ENCODE measurements at places on chromosomes 1 and 21.

GRCh38 chr1:6638226-6638625, 13.6 kb downstream of the THAP3 start:
- no peak for DNase-seq

DNA sequence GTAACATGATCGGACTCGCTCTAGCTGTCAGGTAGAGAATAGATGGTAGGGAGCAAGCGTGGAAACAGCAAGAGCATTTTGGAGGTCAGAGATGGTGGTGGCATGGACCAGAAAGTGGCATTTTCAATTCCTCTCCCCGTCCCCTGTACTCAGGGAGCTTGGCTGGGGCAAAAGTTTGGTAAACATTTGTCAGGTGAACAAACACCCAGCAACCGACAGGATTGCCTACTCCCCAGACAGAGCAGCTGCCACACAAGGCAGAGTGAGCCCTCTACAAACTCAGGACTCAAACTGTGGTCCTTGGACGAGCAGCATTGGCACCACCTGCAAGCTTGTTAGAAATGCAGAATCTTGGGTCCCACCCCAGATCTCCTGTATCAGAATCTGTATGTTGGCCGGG, 14.3 kb downstream of the PTAFR start:
- DNase-seq = no peak

- peak; percentile 91 for DNase-seq
Measured at GRCh38 chr1:20485527-20486456, at the start of gene CAMK2N1. TSS of gene CAMK2N1 (minus strand) at chr1:20486210. CDS start at chr1:20485379, 831 bp downstream.

DNA sequence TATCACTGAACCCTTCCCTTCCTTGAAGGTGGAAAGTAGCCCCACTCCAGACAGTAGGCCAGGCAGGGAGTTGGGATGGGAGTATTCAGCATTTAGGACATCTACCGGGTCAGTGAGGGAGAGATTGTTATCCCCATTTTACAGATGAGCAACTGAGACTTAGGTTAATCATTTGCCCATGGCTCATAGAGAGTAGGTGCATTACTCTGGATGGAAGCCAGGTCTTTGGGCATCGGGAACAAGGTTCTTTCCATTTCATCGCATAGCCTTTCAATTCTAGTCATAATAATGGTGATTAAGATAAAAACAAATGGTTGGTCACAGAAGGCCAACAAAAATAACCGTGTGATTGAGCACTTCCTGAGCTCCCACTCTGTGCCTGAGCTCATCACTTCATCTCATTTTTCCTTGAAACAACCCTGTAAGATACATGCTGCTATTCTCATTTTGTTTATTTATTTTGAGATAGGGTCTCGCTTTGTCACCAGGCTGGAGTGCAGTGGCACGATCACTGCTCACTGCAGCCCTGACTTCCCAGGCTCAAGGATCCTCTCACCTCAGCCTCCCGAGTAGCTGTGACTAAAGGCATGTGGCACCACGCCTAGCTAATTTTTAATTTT, 64.8 kb downstream of the NAV1 start:
- no peak for DNase-seq

- DNase-seq = no peak
Measured at GRCh38 chr1:65323246-65323645, 13.9 kb downstream of the DNAJC6 start.

DNA sequence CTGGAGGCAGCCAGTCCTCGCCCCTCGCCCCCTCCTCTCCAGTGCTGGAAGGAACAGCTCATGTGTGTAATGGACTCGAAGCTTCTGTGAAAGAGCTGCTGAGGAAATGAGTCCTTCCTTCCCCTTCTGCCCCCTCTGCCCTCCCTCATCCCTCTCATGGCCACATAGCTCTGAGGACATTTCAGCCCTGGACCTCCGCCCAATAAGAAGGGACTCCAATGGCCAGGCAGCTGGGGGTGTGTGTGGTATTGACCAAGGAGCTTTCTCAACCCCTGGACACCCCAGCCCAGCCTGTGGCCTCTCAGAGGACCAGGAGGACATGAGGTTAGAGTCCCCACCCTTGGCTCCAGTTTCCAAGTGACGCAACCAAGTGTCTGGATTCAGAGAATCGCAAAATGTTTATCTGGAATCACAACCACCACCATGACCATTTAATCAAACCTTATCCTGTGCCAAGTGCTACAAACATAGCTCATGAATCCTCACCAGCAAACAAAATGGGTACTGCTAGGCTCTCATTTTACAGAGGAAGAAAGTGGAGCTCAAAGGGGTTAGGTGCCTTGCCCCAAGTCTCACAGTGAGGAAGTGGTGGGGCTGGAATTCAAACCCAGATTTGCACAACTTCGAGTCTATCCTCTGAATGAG, 47.8 kb upstream of the ECE1 start:
- DNase-seq = peak; percentile 53

GRCh38 chr1:225318706-225319575, 108.9 kb downstream of the LBR start:
- peak; percentile 70 for DNase-seq

DNA sequence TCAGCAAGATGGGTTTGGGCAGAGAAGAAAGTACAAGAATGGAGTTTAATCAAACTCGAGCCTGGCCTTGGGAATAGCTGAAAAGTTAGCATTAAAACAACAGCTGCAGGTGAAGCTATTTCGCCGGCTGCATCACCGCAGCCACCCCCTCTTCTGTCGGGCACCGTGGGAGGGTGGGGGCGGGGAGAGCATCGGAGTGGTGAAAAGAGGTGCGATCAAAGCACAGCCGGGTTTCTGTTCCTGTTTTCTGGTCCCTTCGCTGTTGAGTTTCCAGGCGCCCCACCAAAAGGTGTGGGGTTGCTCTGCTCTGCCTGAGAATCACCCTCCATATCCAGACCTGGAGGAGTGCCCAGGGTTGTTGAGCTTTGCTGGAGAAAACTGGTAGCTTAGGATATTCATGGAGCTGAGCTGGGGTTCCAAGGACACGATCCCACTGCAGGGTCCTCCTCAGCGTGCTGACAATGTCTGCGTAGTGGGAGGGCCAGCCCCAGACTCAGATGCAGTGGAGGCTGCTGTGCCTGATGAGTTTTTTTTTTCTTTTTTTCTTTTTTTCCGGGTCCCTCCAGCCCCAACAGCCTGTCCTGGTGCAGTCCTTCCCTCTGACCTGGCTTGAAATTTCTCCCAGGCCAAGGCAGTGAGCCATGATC, 127.5 kb upstream of the C1orf174 start:
- DNase-seq = no peak

DNA sequence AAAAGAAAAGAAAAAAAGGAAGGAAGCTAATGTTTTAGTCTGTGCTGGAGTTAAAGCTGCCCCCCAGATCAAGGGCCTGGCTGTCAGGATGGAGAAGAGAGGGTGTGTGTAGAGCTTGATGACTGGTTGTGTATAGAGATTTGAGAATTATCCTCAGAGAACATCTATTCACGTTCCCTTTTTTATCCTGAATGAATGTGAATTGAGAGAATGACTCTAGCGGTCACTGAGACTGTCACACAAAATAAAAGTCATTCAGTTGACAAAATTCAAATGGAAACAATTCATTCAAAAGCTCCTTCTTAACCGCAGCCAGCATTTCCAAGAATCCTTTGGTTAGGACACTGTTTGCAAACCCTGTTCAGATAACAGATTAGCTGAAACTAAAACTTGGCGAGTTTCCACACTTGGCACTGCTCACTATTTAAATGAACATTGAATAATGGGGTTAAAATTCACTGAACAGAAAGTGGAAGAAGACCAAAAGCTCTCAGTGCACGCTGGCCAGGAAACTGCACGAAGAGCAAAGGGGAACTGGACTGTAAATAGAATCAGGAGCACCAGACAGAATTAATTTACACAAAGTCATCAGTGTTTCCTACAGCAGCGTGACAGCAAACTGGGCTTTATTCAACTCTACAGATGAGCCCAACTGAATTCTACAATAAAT, 13.6 kb upstream of the FAM89A start:
- peak; percentile 50 for DNase-seq

DNA sequence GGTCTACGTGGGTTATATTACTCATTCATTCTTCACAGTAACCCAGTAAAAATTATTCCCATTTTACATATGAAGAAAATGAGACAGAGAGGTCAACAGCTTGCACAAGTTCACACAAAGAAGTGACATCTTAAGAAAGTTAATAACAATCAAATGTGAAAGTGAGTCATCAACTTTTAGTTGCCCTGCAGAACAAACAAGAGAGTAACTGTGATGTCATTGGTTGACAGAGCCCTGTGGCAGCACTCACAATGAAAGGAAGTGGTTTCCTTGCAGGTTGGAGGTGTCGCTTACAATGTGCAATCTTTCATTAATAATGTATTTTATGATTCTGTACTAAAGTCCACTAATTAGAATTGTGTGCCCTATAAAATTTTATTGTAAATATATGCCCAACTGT, 369.6 kb downstream of the RYR2 start:
- no peak for DNase-seq

DNA sequence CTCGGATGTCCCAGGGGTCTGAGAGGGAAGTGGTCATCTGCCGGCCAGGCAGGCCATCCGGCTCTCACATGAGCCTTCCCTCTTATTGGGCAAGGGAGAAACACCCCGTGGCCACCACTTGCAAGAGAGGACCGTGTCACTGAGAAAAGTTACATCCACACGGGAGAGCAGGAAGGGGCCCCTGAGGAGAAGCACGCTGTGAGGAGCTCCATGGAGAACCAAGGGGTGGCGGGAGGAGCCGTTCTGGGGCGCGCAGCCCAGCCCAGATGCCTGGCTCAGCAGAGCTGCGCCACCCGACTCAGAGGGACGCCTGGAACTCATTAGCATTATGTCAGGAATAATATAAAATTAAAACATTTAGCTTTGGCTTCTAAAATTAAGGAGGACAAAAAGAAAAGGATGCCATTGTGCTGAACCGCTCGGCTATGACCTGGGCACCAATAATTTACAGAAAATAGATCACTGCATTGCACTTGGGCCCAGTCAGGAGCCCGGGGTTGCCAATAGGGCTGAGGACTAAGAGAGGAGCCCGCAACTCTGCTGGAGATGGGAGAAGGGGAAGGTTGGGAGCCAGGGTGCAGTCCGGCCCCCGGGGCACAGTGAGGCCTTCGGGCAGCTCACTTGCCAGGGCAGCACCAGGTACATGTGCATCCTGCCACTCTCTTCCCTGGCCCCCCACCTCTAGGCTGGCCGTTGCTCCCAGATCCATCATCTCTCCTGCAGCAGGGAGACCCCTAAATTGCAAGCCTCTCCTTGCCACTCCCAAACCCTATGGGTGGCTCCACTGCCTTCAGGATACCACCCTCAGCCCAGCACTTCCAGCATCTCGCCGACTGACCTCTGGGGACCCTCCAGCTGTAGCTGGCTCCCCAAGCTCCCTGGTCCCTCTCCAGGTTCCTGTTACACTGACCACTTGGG, 84.8 kb downstream of the DMRTB1 start:
- no peak for DNase-seq

DNA sequence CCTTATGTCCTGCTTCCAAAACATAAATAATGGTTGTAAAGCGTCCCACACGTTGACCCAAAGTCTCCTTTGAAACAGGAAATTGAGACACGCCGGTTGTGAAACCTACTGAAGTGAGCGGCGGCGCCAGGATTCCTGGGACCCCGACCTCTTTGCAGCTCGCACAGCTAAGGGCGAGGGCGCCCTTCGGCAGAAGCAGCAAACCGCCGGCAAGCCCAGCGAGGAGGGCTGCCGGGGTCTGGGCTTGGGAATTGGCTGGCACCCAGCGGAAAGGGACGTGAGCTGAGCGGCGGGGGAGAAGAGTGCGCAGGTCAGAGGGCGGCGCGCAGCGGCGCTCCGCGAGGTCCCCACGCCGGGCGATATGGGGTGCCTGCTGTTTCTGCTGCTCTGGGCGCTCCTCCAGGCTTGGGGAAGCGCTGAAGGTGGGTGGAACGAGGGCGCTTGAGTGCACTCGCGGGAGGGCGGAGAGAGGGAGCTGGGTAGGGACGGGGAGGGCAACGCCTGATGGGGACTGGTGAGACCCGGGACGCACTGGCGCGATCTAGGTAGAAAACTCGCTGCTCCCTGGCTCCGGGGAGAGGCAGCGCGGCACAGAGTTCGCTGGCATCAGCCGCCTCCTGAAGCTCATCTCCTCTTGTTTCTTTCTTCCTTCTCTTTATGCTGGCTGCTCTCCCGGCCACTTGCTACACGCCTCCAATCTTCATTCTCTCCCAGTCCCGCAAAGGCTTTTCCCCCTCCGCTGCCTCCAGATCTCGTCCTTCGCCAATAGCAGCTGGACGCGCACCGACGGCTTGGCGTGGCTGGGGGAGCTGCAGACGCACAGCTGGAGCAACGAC, at the start of gene CD1D:
Gene CD1D, plus strand, starts transcription at position 155 of the 836 bp plus-strand sequence. Its CDS starts 207 bp downstream, at position 362.
- DNase-seq = peak; percentile 51

- DNase-seq = no peak
Measured at GRCh38 chr21:34180826-34181359, 107.5 kb downstream of the MRPS6 start.

GRCh38 chr1:82048596-82048995, 247.9 kb downstream of the ADGRL2 start:
- DNase-seq = no peak

DNA sequence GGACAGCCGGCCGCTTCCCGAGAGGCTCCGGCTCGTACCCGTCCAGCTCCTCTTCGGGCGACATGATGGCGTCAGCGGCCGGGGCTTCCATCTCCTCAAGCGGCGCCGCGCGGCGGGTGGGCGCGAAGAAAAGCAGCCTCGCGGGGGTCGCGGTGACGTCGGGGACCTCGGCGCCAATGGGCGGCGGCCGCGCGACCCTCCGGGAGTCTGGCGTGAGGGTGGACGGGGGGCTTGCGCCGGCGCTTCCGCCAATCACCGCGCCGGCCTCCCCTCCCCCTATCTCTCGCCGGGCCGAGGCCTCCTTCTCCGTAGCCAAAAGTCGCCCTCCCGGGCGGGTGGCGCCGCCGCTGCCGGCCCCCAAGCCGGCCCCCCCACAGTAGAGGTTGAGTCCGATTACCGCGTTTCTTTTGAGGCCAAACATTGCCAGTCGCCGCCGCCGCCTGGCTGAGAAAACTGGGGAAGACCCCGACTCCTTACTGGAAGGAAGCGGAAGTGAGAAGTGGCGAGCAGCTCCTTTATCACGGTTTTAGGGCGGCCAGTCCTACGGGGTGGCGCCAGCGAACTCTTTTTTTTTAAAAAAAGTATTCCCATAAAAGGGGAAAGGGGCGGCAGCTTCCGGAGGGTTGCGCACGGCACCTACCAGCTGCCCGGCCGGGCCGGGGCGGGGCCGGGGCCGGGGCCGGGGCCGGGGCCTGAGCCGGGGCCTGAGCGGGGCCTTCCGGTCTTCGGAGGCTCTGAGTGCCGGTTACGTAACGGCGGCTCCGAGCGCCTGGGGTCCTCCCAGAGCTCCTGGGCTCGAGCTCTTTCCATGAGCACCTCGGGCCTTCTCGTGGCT, at the start of gene MCL1:
Gene MCL1, minus strand, starts transcription at position 501 of the 835 bp plus-strand sequence. Its CDS starts 80 bp downstream, at position 421.
- peak; percentile 97 for DNase-seq

Measured in hepatocyte (in vitro differentiated cells).